ENCODE measurements at places on chromosomes 2 and 18. TPM values are rescaled to one million over a fixed set of nuclear protein-coding genes. Genes with fewer than 3 reads are reported as not detected.

- no peak for DNase-seq
These were observed 5.3 kb upstream of the NCK2 start for GRCh38 chr2:105739426-105739825.

RESP18 gene
- not detected for total RNA-seq

SNED1 gene
- total RNA-seq: 46.9 TPM

DNA sequence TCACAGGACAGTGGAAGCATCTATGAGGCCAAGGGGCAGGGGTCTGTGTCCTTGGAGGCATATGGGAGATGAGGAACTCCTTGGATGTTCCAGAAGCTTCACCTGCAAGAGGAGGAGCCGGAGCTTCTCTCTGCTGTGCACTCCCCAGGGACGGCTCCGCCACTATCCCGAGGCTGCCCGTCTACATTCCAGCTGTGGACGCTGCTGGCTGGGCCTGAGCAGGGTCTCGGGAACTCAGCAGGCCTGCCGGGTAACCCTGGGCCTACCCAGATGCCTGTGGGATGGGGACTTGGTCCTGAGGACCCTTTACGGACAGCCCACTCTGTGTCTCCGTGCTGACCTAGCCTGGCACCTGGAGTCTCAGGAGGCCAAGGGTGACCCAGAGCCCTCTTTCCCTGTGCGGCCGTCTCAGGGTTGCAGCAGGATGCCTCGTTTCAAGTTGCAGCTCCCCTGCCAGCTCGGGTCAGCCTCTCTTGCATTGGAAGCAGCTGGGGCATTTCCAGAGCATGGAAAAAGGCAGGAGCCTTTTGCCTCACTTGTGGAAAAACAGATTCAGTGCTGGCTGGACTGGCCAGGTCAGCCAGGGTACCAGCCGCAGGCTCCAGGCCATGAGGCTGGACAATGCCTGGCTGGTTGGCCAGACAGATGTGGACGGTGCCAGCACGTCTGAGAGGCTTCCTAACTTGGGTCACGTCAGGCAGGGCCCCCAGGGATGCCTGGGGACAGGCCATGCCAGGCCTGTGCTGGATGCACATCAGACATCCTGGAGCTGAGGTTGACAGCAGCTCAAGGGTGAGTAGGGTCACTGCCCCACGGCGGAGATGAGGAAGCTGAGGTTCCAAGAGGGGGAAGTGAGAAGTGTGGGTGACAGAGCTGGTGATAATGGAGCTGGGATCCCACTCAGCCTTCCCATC is 41.5 kb downstream of the SCTR start:
- peak; percentile 10 for DNase-seq

VAMP8 gene
- 23.2 TPM for total RNA-seq

DNA sequence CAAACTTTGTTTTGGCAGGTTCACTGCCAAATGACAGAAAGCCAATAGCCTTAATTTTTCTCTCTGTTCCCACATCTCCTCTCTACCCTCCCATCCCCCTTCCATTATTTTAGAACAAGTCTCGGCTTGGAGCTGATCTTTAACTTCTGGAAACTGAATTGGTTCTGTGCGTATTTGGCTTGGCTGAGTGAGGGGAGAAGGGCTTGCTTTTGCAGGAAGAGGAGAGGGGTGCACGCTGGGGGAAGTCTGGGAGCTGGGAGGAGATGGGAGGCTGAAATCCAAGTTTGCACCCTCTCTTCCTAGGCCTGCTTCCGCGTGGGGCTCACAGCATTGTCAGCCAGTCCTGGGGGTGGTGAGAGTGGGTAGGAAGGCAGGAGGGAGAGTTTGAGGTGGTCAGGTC is 176.1 kb upstream of the SPRED2 start:
- no peak for DNase-seq

DNA sequence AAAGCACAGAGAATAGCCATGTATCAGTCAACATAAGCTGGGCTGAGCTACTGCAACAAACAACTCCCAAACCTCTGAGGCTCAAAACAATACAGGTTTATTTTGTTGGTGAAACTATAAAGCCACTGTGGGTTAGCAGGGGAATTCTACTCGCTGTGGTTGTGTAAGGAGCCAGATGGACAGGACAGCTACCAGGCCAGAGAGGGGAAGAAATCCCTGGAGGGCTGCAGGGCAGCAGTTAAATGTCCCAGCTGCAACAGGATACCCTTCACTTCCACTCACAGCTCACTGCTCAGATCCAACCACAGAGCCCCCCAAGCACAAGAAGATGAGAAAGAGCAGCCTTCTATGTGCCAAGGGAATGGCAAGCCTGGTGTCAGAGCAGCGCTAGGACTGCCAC is 245.9 kb upstream of the RAB6C start:
- no peak for DNase-seq

DNA sequence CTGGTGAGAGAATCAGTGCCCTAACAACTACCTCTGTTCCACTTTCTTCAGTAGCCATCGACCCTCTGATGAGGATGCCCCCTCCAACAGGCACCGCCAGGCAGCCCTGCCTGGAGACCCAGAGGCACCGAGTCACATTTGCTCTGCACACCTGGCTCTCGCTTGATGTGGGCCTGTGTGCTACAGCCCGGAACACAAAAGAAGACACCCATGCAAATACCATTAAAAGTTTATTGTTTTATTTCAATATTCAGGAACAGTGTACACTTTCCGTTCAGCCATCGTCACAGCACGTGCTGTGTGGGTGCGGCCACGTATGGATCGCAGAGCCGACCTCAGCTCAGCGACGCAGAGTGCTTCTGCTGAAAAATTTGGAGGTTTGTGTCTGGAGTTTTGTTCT is 154.0 kb downstream of the MBP start:
- no peak for DNase-seq

DNA sequence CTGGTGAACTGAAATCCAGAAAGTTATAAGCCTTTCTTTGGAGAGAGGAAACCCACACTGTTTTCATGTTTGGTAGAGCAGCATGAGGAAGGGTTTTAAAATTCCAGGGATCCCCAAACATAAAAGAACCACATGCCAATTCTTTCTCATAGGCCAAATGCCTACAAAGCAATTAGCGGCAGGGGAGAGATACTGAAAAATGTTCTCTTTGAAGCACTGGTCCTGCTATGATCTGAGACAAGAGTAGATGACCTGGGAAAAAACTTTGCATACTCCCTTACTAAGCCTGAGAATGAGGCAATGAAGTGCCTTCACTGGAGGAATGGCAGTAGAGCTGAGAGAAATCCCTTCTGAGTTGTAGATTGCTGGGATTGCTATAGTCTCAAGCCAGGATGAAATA is 1261.7 kb downstream of the DSC3 start:
- no peak for DNase-seq

DNA sequence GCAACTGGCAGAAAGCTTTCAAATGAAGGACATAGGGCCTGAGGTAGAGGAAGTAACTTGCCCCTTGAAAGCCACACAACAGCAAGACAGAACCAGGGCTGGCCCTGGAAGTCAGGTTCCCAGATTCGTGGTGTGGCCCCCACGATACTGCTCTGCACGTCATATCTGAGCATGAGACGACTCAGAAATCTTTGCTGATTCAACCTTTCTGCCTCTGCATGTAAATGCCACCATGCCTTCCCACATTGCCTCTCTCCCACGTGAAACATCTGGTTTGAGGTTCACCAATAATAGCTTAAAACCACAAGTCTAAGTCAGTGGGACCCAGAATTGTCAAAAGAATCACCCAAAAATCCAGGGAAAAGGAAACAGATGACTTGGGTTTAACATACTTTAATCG is 214.0 kb upstream of the TRIB2 start:
- DNase-seq: no peak

- no peak for DNase-seq
These were observed 18.0 kb upstream of the YWHAQ start for GRCh38 chr2:9648821-9649220.

LAMA3 gene
- 43.4 TPM for total RNA-seq

REG3G gene
- not detected for total RNA-seq

GRCh38 chr2:72938455-72938854 is 21.1 kb downstream of the EMX1 start:
- no peak for DNase-seq

CPS1 gene
- total RNA-seq: 5.2 TPM

GRCh38 chr2:108271691-108272253 is 16.9 kb upstream of the SULT1C2 start:
- DNase-seq: no peak

SOWAHC gene
- 18.4 TPM for total RNA-seq

DNA sequence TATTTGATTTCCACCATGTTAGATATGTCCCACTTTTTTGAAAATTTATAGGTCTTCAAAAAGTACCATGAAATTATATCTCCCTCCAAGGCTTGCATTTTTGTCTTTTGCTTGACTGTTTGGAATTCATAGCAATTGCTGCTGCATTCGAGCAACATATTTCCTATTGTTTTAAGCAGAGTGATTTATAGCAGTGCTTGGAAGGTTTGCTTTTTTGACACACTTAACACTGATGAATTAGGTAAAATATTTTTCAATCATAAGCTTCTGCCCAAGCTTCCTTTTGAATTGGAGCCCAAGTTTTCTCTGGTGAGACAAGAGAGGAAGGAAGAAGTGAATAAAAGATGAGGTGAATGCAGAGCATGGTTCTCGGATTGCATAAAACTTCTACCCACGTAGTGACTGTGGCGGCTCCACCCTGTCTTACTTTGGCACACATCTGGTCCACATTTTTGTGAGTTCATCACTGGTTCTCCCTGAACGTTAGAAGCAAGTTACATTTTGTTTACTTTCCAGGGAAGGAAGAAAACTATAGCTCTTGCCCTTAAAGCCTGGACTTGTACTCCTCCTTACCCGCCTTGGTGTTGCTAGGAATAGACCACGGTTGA is 667.0 kb downstream of the TSN start:
- DNase-seq: no peak

SFT2D3 gene
- total RNA-seq: 12.3 TPM

TRIM54 gene
- total RNA-seq: not detected

DNA sequence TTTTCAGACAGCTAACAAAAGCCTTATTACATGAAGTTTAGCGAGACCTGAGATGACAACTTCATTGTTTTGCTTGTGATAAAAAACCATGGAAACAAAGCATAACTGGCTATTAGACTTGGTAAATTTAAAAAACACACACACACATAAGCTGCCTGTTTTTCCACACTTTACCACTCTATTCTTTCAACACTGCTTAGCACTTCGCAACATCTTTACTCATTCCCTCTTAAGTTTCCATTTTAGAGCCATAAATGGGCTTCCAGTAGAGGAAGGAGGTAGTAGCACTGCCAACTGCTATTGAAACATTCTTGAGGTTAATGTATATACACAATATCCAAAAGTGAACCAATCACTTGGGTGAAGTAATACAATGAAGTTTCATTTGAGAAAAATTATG is 54.1 kb downstream of the BAZ2B start:
- no peak for DNase-seq

DNA sequence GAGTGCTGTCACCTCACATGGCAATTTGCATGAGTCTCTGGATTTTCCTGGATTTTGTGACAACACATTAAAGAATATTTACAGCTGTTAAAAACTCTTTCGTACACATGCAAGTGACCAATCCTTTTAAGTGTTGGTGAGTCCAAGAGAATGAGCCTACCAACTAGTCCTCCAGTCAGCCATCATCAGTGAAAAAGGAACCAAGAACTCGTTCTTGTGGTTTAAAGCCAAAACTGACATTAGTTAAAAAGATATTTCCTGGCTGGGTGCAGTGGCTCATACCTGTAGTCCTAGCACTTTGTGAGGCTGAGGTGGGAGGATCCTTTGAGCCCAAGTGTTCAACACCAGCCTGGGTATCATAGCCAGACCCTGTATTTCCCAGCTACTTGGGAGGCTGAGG is 215.4 kb upstream of the ITGA4 start:
- DNase-seq: no peak

DNA sequence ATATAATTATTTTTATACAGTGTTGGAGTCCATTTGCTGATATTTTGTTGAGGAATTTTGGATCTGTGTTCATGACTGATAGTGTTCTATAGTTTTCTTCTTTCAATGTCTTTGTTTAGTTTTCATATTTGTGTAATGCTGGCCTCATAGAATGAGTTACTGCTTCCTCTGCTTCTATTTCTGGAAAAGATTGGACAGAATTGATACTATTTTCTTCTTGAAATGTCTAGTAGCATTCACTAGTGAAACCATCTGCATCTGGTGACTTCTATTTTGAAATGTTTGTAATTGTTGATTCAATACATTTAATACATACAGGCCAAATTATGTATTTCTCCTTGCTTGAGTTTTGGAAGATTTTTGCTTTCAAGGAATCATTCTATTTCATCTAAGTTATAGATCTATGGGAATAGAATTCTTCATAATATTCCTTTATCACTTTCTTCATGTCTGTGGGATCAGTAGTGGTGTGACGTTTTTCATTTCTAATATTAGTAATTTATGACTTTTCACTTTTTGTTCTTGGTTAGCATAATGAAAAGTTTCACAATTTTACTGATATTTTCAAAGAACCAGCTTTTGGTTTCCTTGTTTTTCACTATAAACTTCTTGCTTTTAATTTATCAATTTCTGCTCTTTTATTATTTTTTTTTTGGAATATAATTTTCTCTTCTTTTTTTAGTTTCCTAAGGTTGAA is 509.9 kb upstream of the VRK2 start:
- no peak for DNase-seq

GRCh38 chr2:102618452-102619413 is 620 bp upstream of the SLC9A2 start:
- DNase-seq: no peak

GRCh38 chr2:102782933-102783332 is 21.1 kb downstream of the TMEM182 start:
- no peak for DNase-seq

M1AP gene
- total RNA-seq: 0.66 TPM

DNA sequence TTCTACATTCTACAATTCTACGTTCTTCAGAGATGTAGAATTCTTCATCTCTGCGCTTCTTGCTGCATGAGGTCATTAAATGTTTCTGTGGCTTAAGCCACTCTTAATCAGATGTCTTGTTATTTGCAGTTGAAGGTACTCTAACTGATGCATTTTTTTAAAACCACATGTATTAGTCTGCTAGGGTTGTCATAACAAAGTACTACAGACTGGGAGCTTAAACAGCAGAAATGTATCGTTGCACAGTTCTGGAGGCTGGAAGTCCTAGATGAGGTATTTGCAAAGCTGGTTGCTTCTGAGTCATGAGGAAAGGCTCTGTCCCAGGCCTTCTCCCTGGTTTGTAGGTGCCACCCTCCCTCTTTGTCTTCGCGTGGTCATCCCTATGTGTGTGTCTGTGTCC is 176.3 kb upstream of the GLI2 start:
- no peak for DNase-seq

DNA sequence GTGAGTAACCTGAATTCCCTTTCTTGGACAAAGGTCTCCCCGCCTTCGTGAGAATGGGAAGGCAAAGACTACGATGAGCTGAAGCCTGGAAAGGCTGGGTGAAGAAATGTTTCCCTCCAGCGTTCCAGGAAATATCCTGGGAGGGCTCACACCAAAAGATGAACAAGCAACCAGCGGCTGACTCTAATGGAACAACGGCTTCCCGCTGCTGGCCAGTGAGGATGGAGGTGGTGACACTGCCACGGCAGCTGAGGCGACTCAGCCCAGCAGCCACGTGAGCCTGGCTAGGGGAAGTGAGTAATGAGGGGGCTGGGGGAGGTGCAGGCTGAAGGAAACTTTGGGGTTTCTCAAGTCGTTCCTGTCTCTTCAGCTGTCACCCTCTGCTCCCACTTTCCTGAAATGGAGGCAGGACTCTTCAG is 105.0 kb upstream of the SMAD7 start:
- DNase-seq: no peak

Data from breast epithelium (tissue), 4 donors.